ENCODE measurements at places on chromosomes 16 and 17.

GRCh38 chr17:33243732-33244131 is 49.4 kb downstream of the ASIC2 start:
- no peak for DNase-seq

GRCh38 chr17:78230252-78230962 is 1.0 kb upstream of the TMEM235 start:
- no peak for DNase-seq

DNA sequence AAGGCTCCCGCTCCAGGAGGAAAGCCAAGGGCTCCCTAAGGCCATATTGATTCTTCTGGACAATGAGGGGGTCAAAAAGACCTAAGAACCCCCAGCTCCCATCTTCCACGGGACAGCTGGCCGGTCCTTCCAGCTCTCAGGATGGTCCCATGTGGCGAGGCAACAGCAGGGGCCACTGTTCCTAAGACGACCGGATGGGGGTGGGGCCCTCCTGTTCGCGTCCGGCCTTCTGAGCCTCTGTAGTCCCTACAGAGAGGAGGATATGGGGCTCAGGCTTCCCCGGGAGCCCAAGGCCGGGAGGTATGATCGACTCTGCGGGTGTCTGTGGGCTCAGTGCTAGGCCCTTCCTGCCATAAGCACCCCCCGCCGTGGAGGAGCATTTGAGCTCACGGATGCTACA is 6.0 kb upstream of the DCXR start:
- no peak for DNase-seq

DNA sequence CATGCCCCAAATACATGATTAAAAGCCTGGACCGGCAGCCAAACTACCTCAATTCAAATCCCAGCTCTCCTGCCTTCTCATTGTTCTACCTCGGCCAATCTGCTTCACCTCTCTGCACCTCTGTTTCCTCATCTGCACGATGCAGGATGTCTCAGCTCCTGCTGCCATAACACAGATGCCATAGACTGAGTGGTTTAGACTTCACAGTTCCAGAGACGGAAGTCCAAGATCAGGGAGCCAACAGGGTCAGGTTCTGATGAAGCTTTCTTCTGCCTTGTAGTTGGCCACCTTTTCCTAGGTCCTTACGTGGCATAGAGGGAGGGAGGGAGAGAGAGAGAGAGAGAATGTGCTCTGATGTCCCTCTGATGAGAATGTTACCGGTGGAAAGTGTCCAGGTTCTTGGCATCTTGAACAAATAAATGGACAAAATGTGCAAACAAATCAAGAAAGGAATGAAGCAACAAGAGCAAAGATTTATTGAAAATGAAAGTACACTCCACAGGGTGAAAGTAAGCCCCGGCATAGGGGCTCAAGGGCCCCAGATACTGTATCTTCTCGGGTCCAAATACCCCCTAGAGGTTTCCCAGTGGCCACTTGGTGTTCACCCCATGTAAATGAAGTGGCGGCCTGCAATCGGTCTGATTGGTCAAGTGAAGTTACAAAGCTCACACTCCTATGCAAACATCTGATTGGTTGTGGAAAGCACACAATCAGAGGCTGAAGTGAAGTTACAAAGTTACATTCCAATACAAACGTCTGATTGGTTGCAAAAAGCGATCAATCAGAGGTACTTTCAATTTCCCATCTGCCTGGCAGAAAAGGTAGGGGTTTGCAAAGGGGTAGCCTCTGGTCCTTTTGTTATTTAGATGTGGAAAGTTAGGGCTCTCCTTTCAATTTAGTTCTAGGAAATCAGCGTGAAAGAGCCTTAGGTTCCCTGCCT is 43.3 kb upstream of the ZCCHC14 start:
- DNase-seq = no peak

- DNase-seq = no peak
Measured at GRCh38 chr17:58802188-58802587, 46.5 kb downstream of the PPM1E start.

- no peak for DNase-seq
Measured at GRCh38 chr17:38872671-38873385, 3.0 kb downstream of the LASP1 start.

- DNase-seq = no peak
Measured at GRCh38 chr16:81956213-81956948, 54.9 kb downstream of the SDR42E1 start.

DNA sequence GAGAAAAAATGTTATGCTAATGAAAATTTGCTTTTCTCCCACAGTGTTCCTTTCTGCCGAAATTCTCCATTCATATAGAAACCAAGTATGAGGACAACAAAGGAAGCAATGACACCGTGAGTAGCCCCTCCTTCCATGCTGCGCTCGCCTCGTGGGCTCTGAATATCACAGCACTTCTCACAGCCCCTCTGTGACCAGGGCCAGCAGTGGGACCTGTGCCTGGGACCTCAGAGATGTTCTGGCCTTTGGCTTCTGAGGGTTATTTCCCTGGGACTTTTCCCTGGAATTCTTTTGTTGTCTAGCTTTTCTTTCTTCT is 139.6 kb upstream of the NOL11 start:
- DNase-seq = no peak

DNA sequence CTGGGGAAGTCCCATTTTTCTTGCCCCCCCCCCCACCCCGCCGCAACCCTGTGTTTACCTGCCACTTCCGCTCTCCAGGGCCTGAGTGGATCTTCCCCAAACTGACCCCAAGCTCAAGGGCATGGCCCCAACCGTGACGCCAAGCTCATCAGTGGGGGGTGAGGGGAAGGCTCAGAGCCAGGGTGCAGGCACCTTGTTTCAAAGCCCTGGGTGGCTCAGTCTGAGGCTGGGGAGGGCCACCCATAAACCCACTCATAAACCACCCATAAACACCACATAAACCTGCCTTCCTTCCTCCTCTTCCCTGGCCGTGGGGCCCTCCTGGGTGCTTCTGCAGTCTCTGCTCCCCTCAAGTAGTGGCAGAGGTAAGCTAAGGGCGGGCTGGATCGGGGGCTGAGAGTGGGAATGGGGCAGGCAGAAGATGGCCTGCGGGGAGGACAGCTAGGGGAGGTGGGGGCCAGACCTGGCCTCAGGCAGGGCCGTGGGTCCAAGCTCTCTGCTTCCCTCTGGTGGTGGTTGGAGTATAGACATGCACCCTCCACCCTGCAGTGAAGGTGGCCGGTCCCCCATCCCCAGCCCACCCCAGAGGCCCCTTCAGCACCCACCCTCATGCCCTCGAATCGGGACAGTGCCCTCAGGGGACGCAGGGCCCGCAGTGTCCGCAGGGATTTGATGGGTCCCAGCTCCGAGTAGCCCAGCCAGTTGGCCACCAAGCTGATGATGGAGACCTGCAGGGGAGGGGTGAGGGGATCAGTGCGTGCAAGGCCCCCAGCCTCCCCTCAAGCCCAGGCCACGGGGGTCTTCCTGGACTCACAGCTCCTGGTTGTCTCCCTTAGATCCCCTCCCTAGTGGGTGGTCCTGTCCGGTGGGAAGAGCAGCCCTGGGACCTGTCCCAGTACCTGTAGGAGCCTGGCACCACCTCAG is 14.6 kb upstream of the CD79B start:
- DNase-seq = peak; percentile 77

GRCh38 chr17:63434951-63435571 is 11.0 kb downstream of the CYB561 start:
- peak; percentile 87 for DNase-seq

- DNase-seq = peak; percentile 87
Measured at GRCh38 chr16:66894948-66895688, 14.8 kb downstream of the PDP2 start.

DNA sequence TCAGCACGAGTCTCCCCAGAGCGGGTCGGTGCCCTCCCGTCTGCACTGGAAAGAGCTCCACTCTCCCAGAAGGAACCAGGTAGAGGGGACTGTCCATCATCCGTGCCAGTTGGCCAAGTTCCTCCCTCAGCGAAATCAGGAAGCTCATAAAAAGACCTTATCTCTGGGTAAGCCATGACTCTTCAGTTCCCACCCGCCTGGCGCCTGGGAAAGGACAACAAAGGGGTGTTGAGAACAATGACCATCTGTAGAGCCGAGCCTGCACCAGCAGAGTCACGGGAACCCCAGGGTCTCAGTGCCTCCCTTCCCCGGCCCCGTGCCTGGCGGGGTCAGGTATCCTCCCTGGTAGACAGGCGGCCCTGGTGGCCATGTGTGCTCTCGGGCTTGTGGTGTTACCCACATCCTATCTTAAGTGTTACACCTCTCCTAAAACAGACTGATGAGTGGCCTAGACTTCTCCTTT is 190.7 kb downstream of the AXIN2 start:
- peak; percentile 80 for DNase-seq

DNA sequence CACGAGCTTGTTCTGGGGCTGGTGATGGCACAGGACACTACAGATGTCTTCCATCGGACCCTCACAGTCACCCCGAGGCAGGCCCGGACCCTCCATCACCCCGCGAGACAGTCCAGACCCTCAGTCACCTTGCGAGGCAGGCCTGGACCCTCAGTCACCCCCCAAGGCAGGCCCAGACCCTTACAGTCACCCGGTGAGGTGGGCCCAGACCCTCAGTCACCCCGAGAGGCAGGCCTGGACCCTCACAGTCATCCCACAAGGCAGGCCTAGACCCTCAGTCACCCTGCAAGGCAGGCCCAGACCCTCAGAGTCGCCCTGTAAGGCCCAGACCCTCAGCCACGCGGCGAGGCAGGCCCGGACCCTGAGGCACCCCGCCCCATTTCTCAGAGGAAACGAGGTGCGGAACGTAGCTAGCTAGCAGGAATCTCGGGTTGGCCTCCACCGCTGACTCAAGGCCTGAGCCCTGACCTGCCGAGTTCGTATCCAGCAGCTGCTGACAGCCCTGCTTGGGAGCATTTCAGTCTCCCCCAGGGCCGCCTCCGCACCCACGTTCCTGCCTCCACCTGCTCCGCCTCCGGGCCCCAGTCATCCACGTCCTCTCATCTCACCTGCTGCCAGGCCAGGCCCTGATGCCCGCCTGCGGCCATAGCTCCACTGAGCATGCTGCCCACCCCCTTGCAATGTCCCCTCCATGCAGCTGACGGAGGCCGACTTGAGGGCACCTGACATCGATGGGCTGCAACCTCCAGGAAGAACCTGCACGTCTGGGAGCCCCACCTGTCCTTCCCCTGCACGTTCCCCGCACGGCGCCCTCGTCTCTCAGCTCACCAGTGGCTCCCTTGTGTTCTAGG is 28.7 kb downstream of the RPH3AL start:
- no peak for DNase-seq

- DNase-seq = peak; percentile 89
Measured at GRCh38 chr17:3558603-3559269, 1.1 kb upstream of the TRPV3 start.

GRCh38 chr16:62545039-62545438 is 508.8 kb upstream of the CDH8 start:
- no peak for DNase-seq

- no peak for DNase-seq
Measured at GRCh38 chr16:88144028-88144511, 192.8 kb downstream of the BANP start.

DNA sequence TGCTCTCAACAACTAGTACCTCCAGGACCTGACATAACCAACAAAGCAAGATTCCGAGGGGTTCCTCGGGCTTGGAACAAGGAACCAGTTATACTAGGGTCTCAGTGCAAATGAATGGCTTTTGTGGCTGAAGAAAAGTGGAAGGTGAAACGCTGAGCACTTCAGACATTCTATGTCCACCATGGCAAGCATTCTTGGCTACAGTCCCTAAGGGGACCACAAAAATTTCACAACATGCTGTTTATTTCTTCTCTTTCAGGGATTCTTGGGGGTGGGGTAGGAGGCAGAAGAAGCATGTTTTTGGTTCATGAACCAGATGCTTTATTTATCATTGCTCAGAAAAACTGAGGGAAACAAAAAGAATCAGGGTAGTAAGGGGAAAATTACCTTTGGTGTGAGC is 479.9 kb upstream of the CDH11 start:
- DNase-seq = no peak

GRCh38 chr16:73339821-73340220 is 291.9 kb upstream of the ZFHX3 start:
- DNase-seq = no peak

DNA sequence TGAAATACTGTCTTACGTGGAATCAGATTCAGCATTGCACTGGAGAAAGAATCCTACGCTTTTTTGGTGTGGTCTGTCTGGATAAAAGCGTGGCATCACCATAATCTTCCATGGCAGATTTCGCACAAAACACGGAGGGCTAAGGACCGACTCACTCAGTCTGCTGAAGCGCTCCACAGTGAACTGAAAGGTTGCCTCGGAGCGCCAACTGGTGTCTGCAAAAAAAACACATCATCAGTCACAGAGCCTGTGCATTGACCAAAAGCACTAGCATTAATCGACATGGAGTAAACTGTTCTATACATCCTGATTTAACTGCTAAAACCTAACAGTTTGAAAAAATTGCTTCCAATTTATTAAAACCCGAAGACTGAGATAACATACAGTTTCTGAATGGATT is 40.5 kb downstream of the USP7 start:
- no peak for DNase-seq

DNA sequence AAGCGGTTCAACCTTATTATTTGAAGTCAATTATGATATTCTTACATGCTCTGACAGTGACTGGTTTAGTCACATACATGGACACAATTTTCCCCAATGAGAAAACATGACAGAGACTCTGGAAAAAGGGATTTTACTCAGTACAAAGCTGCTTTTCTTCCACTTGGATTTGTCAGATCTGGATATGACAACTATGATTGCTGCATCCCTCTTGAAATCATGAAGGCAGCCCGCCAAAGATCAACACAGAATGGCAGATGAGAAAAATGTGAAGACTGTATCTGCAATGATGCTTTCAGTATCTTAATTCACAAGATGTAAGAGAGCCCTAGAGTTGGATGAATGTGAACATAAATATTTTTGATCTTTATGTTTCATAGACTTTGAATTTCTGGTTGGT is 439.6 kb downstream of the CDH8 start:
- DNase-seq = no peak

GRCh38 chr17:16353317-16354174 is at the start of gene CENPV:
TSS of gene CENPV (minus strand) at chr17:16353469. CDS start at chr17:16353436, 33 bp downstream.
- peak; percentile 81 for DNase-seq

- DNase-seq = no peak
Measured at GRCh38 chr17:73896966-73897365, 252.7 kb upstream of the SDK2 start.

DNA sequence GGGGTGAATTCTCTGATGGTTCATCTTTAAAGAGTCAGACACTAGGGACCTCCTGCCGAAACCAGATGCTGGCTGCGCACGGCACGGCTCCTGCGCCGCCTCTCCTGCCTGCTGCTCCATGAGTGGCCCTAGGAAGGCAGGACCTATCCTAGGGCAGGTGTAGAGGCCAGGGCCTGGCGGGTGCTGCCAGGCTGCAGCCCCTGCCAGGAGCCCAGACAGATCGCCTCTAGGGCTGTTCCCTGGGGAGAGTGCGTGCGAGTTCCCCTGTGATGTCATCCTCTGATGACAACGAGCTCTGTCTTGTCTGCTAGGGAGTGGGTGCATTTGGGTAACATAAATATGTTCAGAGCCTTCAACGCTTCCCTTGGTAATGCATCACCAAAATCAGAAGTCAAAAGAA is 23.9 kb downstream of the SLC38A10 start:
- DNase-seq = no peak

GRCh38 chr16:24624102-24624501 is 84.7 kb downstream of the RBBP6 start:
- no peak for DNase-seq
